Hypothalamus (tissue), 51 donors: ENCODE measurements at places on chromosomes 7 and 10.

- no peak for DNase-seq
Observed at GRCh38 chr7:16702441-16702840, 51.1 kb upstream of the TSPAN13 start.

GRCh38 chr7:128890306-128891109, 20.0 kb downstream of the KCP start:
- no peak for DNase-seq

DNA sequence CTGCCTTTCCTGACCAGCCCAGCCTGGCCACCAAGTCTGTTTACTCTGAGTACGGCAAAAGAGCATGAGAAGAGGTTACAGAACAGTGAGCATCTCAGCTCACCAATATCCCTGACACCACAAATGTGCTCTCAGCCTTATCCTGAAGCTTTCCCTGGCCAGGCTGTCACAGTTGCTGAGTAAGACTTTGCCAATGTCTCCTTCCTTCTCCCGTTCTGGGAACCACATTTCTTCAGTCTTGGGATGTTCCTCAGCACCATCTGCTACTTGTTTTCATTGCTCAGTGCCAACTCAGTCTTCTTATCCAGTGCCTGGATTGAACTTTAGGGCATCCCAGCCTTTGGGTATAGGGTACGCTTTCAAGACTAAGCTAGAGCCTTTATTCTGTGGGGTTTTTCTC, 7.1 kb upstream of the KCNIP2 start:
- DNase-seq: no peak

DNA sequence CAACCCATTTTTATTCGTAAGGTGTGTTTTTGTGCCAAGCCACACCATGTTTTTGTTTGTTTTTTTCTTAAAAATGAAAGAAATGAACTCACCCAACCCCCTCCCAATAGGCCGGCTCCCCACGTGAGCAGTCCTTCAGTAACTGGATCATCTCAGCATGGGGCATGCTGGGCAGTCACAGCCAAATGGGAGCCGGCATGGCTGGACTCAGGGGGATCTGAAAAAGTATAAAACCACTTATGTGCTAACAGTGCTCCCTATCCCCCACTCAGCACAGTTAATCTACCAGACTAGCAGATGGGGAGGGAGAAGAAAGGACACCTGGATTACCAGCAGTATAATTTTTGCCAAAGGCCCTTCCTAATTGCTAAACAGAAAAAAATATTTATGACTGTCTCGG, 39.3 kb downstream of the BAZ1B start:
- DNase-seq: no peak

GRCh38 chr7:80593869-80594586, 44.4 kb upstream of the CD36 start:
- no peak for DNase-seq

GRCh38 chr7:138064856-138065357, 11.4 kb upstream of the AKR1D1 start:
- DNase-seq: no peak

DNA sequence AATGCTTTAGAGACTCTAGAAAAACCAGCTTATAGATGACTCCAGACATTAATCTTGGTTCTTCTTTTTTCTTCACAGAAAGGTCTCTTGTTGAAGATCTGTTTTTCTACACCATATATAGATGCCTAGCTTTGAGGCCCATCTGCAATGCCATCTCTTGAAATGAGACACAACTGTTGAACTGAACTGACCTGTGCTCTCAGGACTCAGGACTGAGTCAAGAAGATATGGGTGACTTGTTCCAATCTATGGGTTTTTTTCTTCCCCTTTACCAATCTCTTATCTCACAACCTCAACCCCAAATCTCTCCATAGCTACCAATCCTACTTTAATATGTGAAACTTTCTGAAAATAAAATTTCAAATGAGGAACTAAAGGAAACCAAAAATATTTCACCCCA, 194.7 kb downstream of the SNX13 start:
- no peak for DNase-seq

- no peak for DNase-seq
Observed at GRCh38 chr10:4635883-4636282, 190.1 kb upstream of the AKR1E2 start.

GRCh38 chr7:43467406-43467805, 115.5 kb upstream of the STK17A start:
- DNase-seq: no peak

DNA sequence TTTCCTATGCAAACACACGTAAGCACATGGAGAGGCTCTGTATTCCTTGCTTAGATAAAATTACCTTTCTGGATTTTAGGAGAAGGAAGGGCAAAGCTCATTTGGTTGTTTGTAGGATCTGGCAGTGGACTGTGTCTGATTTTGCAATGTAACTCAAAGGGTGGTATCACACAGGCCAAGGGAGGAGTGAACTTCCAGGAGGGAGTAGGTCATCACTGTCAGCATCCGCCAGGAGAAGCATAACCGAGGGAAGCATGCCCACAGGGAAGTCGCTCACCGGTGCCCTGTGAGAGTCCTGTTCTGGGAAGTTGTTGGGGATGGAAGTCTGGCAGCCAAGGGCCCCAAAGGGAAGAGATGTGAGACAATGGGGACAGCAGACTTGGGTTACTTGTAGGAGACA, 74.4 kb downstream of the CFAP58 start:
- no peak for DNase-seq

DNA sequence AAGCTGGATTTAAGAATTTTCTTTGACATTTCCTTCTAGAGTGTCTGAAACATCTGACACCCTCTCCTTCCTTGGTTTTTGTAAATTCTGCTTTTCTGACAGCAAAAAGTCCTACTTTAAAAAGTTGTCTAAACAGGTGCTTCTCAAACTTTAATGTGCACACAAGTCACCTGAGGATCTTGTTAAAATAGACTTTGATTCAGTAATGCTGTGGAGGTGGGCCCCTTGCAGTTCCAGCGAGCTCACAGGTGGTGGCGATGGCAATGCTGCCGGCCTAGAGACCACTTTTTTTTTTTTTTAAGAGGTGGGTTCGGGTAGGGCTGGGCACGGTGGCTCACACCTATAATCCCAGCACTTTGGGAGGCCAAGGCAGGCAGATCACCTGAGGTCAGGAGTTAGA, 77.1 kb downstream of the ABCC2 start:
- no peak for DNase-seq

DNA sequence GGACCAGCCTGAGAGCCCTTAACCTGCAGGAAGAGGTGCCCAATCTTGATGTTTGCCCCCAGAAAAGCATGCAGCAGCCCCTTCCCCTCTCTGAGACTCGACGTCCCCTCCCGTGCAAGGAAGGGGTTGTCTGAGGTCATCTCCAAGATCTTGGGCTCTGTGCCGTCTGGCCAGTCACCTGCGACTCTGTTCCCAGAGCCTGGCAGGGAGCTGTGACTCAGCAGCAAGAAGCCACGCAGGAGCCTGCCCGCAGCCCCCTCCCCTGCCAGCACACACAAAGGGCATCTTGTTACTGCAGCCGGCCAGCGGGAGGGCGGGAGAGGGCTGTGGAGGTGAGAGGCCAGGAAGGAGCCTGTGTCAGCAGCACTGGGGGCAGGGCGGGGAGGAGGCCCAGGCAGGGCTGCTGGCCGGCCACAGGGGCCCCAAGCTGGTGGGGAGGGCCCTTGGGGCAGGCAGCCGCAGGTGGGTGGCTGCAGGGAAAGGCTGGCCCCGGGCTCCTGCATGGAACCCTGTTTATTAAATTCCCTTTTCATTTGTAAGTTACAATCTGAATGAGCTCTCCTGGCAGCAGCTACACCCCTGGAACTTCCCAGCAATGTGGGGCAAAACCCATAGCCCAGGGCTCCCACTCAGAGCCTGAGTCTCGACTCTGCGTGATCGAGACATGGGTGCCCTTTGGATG, 103.7 kb upstream of the ZMIZ1 start:
- DNase-seq: no peak

- no peak for DNase-seq
Observed at GRCh38 chr10:18606051-18606695, 45.2 kb downstream of the NSUN6 start.

GRCh38 chr10:80468002-80468401, 13.9 kb downstream of the TSPAN14 start:
- DNase-seq: no peak

GRCh38 chr10:130809761-130810515, 501.6 kb downstream of the TCERG1L start:
- no peak for DNase-seq

DNA sequence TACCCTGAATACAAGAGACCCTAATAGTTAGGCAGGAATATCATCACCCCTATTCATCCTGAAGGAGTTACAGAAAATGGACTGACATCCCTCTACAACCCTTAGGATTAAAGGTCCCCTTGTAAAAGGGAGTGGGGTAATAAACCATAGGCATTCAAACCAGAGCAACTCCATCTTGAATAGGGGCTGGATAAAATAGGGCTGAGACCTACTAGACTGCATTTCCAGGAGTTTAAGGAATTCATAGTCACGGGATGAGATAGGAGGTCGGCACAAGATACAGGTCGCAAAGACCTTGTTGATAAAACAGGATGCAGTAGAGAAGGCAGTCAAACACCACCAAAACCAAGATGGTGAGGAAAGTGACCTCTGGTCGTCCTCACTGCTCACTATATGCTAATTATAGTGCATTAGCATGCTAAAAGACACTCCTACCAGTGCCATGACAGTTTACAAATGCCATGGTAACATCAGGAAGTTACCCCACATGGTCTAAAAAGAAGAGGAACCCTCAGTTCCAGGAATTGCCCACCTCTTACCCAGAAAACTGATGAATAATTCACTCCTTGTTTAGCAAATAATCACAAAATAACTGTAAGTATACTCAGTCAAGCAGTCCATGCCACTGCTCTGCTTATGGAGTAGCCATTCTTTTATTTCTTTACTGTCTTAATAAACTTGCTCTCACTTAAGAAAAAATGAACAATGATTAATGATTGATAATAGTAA, 37.2 kb downstream of the CUBN start:
- no peak for DNase-seq

- DNase-seq: no peak
Observed at GRCh38 chr7:7209412-7210050, 27.2 kb downstream of the C1GALT1 start.

DNA sequence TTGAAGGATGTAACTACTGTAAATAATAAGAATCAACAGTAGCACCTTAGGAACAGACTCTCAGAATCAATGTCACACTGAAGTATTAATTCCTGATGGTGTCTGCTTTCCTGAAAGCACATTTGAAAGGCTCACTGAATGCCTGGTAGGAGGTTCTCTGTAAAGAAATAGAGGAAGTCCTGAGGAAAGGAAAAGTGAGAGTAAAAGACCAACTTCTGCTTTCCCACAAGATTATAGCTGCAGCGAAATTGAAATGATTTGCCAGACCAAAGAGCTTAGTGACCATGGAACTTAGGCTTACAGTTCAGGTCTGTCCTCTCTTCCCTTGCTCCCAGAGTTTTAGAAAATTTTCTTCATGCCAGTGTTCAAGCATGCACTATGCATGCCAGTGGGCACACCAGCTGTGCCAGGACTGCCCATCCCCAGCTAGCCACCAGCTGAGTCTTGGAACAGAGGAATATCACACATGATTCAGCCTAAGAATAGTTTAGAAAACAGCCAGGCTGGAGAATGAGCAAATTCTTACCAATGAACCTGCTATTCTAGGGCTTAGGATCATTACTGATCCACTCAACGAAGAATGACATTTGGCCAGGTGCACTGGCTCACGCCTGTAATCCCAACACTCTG, 123.2 kb downstream of the HERPUD2 start:
- DNase-seq: no peak

DNA sequence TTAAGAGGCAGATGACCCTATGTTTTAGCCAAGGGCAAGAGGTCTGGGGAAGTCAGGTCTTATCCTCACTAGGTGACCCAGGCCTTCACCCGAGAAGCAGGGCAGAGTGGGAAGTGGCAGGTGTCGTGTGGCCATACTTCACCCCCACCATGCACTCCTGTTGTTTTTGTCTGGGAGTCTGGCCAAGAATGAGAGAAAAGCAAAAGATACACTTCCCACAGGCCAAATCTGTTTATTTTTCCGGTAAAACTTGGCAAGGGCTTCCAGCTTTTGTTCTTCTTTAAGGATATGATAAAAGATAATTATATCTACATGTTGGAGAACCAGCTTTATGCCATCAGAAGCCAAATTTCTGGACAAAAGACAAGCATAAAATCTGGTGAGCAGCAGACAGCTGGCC, 137.4 kb upstream of the CDC14C start:
- no peak for DNase-seq

GRCh38 chr7:146002431-146003078, 114.0 kb upstream of the CNTNAP2 start:
- DNase-seq: no peak

DNA sequence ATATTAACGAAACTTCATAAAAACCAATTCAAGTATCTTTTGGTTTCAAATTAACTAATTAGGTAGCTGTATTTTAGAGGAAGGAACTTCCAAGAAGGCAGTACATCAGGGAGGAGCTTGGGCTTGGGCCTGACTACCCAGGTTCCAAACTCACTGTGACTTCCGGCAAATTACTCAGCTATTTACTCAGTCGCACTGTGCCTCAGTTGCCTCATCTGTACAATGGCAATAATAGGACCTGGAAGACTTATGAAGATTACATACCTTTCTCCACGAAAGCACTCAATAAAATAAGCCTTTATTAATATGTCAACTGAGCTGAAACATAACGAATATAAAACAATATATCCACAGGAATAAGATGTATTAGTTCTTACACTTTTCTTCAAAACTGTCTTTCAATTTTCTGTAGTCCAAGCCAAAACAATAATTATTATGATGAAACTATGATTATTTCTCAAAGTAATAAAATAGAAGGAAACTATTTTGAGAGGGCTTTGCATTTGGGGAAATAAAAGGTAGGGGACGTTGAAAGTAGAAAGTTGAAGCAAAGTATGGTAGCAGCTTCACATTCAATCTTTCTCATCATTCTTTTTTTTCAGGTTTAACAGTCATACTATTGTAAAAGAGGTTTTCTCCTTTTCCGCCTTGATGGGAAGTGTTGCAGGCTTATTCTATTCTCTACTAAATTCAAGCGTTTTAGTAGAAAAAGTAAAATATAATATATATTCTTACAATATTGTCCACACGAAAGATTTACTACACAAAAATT, 10.5 kb upstream of the EBLN1 start:
- no peak for DNase-seq

DNA sequence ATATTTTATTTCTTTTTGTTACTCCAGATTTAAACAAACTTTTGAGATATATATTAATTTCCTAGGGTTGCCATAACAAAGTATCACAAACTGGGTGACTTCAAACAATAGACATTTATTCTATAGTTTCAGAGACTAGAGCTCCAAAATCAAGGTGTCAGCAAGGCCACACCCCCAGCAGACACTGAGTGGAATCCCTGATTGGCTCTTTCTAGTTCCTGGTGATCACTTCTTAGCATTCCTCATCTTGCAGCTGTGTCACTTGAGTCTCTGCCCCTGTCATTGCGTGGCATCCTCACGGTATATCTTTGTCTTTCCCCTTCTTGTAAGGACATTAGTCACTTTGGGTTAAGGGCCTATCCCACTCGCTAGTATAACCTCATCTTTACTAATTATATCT, 7.6 kb upstream of the SLC26A3 start:
- DNase-seq: no peak
